Body of pancreas (tissue), 4 donors: ENCODE measurements at places on chromosomes 16 and 17. TPM values are rescaled to one million over a fixed set of nuclear protein-coding genes. Genes with fewer than 3 reads are reported as not detected.

- no peak overlapping the region for H3K4me3 ChIP-seq
- peak overlapping the region; percentile 76 for H3K27ac ChIP-seq
- DNase-seq = peak; percentile 68
Observed at GRCh38 chr16:8736123-8736668, 61.2 kb downstream of the TMEM186 start.

DNA sequence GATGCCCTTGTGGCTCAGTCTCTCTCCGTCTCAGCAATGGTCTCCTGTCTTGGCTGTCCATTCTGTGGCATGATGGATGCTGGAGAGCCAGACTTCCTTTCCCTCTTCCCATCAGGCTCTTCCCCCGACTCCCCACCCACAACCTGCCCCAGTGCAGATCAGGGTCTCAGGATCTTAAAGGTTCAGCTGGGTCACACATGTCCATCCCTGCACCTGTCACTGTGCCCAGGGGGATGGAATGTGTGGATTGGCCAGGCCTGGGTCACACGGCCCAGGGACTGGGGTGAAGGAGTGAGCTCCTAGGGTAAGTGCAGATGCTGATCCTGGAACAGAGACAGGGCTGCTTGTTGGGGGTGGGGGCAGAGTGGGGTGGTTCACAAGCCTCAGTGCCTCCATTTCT lies 23.0 kb downstream of the ADGRG5 start:
- no peak overlapping the region for H3K27ac ChIP-seq
- H3K4me3 ChIP-seq = no peak overlapping the region
- H3K36me3 ChIP-seq = no peaks in the 10 kb centered on the region
- DNase-seq = no peak
- H3K4me1 ChIP-seq = no peaks in the 10 kb centered on the region
- no peaks in the 10 kb centered on the region for H3K27me3 ChIP-seq

- H3K27me3 ChIP-seq = no peaks in the 10 kb centered on the region
- H3K4me1 ChIP-seq = no peaks in the 10 kb centered on the region
- H3K4me3 ChIP-seq = no peak overlapping the region
- H3K27ac ChIP-seq = no peak overlapping the region
- H3K36me3 ChIP-seq = no peaks in the 10 kb centered on the region
Observed at GRCh38 chr16:12078405-12079280, 102.1 kb downstream of the SNX29 start.

GRCh38 chr17:73256220-73256619 lies 5.5 kb downstream of the CPSF4L start:
- DNase-seq = no peak
- no peaks in the 10 kb centered on the region for H3K36me3 ChIP-seq
- no peaks in the 10 kb centered on the region for H3K27me3 ChIP-seq
- H3K4me1 ChIP-seq = peaks cover 6% of the 10 kb centered on the region

DNA sequence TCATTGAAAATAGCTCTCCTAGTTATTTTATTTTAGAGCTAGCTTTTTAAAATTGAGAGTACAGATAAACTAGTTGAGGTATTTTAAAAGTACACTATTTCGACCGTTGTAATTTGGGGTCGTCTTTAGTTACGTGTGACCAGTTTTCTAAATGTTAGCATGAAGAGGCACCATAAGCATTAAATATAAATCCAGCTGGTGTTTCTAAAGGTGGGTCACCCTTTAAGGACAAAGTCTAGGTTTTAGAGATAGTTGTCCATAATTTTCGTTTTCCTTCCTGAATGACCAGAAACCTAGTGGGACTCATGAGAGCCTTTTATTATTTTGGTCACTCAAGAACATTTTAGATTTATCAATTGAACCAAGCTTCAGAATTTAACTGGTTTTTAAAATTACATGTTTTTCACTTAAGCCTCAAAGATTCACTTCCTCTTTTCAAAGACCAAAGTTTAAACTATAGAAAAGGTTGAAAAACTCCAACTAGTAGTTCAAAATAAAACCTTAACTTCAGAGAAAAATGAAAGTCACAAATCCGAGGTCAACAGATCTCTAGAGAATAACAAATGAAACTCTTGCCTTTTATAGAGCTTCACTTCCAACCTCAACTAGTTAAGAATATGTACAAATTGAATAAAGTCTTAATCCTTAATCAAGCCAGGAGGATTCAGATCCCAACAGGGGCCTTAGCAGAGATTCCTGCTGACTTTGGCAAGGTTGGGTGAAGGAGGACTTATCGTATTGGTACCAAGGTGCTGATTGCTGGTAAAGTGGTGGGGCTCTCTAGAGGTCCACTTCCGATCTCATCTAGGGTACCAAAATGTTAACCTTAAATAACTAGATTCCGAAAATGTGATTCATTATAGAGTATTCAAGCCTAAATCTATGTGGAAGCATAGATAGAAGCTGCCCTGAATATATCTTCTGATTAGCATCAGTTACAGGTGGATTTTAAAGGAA lies 32.5 kb downstream of the PHKB start:
- no peaks in the 10 kb centered on the region for H3K36me3 ChIP-seq
- no peak overlapping the region for H3K27ac ChIP-seq
- H3K4me3 ChIP-seq = no peak overlapping the region
- no peaks in the 10 kb centered on the region for H3K4me1 ChIP-seq

DNA sequence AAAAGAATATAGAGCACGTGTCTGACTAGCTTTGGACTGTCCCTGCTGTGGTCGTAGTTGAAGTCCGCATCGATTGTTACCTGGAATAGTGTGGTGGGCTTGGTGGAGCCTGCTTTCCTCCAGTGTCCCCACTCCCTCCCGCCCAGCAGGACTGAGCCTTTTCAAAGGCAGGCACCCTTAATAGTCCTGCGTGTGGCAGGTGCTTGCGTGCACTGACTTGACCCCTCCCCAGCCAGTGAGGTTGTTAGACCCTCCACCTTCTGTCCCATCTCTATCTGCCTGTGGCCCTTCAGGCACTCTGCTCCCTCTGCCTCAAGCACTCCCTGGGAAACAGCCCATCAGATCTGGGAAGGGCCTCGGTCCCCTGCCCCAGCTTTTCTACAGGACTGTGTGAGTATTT lies 36.6 kb downstream of the TMEM11 start:
- no peaks in the 10 kb centered on the region for H3K4me1 ChIP-seq
- no peak for DNase-seq

- no peak for DNase-seq
- no peak overlapping the region for H3K27ac ChIP-seq
- H3K27me3 ChIP-seq = no peaks in the 10 kb centered on the region
Observed at GRCh38 chr17:35907691-35908090, 22.9 kb downstream of the RDM1 start.

DNA sequence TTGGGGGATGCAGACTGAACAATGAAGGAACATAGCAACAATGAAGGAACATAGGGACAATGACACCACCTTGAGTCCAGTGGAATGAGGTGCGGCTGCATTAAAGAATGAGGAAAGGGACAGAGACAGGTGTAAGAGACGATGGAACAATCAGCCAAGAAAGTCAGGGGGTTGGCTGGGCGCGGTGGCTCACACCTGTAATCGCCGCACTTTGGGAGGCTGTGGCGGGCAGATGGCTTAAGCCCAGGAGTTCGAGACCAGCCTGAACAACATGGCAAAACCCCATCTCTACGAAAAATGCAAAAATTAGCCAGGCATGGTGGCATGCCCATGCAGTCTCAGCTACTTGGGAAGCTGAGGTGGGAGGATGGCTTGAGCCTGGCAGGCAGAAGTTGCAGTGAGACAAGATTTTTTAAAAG lies 13.6 kb upstream of the CBFB start:
- peaks cover 18% of the 10 kb centered on the region for H3K4me1 ChIP-seq
- no peak for DNase-seq
- no peak overlapping the region for H3K27ac ChIP-seq

DNA sequence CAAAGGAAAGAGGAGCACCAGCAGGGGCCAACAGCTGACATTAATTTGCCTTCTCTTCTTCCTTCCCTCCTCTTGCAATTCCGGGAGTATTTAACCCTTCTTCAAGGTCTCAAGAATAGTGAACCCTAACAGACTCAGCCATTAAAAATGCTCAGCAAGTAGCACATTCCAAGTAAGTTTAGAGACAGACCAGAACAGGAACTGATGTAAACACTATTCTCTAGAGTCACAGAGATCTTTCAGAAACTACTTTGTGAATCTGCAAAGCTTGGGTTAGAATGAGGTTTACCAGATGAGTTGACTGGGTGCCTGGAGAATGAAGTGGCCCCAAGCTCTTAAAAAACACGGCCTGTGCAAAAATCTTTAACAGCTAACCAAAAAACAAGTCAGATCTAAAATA lies 50.9 kb downstream of the TEX2 start:
- no peak for DNase-seq
- peaks cover 6% of the 10 kb centered on the region for H3K36me3 ChIP-seq
- no peak overlapping the region for H3K27ac ChIP-seq

DNA sequence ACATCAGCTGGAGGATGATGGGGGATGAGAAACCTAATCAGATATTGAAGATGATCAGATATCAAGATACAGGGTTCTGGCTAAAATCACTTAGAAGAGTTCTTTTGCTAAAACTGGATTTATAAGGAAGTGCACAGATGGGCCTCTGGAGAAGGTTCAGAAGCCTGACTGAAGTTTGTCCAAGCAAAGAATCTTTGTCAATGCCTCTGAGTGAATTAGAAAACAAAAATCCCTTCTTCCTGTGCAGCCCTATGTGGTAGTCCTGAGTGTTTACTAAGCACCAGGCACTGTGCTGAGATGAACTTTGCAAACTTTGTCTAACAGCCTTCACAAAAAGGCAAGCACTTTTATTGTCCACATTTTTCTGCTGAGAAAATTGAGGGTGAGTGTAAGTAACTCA lies 11.4 kb upstream of the CENPV start:
- H3K36me3 ChIP-seq = no peaks in the 10 kb centered on the region
- no peak overlapping the region for H3K27ac ChIP-seq
- H3K4me1 ChIP-seq = no peaks in the 10 kb centered on the region
- no peak for DNase-seq
- no peaks in the 10 kb centered on the region for H3K27me3 ChIP-seq
- no peak overlapping the region for H3K4me3 ChIP-seq

DNA sequence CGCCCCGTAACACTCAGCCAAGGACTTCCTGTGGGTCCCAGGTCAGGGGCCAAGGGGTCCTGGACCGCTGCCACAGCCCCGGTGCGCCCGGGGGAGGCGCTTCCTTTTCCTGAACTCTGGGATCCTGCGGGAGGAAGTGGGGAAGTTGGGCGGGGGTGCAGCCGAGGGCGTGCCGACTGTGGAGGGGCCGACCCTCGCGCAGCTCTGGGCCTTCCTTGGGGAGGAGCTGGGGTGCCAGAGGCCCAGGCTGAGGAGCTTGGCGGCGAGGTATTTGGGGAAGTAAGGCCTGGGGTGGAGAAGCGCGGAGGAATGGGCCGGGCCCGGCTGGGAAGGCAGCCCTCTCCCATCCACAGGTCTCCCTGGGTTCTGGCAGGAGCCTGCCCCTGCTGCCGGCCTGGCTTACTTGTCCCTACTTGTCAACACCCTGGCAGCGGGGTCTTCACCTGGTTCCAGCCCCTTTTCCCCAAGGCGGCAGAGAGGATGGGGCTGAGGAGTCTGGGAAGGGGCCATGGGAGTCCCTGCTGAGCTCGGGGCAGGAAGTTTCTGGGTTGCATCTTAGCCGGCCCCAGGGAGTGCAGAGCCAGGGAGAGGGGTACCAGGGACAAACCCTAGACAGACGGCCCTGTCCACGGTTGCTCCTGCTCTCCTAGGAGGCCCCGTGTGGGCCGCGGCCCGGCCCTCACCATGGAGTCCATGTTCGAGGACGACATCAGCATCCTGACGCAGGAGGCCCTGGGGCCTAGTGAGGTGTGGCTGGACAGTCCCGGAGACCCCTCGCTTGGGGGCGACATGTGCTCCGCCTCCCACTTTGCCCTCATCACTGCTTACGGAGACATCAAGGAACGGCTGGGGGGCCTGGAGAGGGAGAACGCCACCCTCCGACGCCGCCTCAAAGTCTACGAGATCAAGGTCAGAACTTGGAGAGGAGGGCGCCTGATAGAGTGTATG lies 1.7 kb downstream of the TBKBP1 start:
- peak; percentile 21 for DNase-seq
- H3K27me3 ChIP-seq = no peaks in the 10 kb centered on the region
- H3K36me3 ChIP-seq = no peaks in the 10 kb centered on the region
- peaks cover 29% of the 10 kb centered on the region for H3K4me1 ChIP-seq
- H3K4me3 ChIP-seq = no peak overlapping the region

DNA sequence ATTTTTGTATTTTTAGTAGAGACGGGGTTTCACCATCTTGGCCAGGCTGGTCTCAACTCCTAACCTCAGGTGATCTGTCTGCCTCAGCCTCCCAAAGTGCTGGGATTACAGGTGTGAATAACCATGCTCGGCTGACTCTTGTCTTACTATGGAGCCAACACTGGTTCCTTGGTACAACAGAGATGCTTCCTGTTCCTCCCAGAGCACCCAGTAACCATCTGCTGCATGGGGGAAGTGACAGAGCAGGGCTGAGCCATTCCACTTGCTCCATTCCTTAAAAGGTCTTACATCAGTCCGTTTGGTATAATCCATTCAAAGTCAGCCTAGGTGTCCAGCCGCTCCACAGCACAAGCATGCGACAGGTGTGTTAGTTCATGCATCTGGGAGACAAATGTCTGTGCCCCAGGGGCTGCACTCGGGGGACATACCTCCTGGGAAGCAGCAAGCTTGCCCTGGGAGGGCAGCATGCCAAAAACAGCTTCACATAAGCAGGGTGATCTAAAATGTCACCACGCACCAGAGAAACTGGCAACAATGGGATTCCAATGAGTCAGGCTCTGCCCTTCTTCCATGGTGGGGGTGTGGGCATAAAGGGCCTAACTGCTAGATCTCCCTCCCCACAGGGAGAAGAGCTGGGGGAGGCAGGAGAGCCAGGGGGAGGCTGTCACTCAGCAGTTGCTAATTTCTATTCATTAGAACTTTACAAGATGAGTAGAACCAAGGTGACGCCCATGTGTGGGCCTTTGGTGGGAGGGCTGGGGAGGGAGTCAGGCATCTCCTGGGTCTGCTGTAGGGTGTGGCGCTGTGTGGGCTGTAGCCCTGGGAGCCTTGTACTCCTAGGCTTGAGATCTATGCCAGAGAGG lies 35.5 kb downstream of the PIPOX start:
- H3K4me1 ChIP-seq = no peaks in the 10 kb centered on the region
- no peak overlapping the region for H3K4me3 ChIP-seq
- H3K27me3 ChIP-seq = no peaks in the 10 kb centered on the region
- DNase-seq = no peak

DNA sequence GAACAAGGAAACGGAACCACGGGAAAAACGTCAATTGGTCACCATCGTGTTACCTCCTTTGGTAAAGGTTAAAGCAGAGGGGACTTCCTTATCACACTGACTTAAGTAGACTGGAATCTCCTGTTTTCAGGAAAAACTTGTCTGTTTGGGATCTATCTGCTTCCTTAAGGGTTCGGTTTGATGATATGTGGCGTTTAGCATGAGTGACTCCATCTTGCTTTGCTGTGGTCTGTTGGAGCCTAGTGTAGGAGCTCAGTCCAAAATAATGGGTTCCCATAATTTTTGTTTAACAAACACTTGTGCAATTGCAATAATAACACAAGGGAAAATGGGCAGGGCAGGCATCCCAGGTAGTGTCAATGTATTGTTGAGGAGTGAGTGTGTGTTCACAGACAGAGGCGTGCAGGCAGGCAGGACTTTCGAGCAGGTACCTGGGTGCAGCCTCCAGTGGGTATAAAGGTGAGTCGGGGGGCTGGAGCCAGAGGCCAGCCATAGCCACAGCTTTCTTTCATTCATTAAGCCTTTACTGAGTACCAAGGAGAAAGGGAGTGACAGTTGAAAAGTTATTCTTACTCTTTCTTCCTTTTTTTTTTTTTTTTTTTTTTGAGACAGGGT lies 4.3 kb upstream of the ENGASE start:
- H3K4me3 ChIP-seq = no peak overlapping the region
- H3K27ac ChIP-seq = no peak overlapping the region
- DNase-seq = no peak
- peaks cover 7% of the 10 kb centered on the region for H3K4me1 ChIP-seq
- no peaks in the 10 kb centered on the region for H3K36me3 ChIP-seq

FMNL1 gene
- total RNA-seq = 4.0 TPM

BICDL2 gene
- total RNA-seq = 357 TPM

RAB26 gene
- 28.8 TPM for total RNA-seq
